ENCODE measurements at places on chromosomes 12 and 14.
A peak's percentile ranks its signal among the peaks of the same experiment; 100 is the strongest.

- no peak for DNase-seq
Measured at GRCh38 chr14:65255029-65255545, 152.8 kb upstream of the MAX start.

GRCh38 chr12:12979731-12980259 is 20.3 kb downstream of the HEBP1 start:
- DNase-seq, result no peak

- peak; percentile 99 for DNase-seq
Measured at GRCh38 chr14:102591944-102592762, at the start of gene RCOR1. Gene RCOR1 (plus strand): TSS chr14:102592649. CDS start chr14:102592887, 238 bp downstream.

DNA sequence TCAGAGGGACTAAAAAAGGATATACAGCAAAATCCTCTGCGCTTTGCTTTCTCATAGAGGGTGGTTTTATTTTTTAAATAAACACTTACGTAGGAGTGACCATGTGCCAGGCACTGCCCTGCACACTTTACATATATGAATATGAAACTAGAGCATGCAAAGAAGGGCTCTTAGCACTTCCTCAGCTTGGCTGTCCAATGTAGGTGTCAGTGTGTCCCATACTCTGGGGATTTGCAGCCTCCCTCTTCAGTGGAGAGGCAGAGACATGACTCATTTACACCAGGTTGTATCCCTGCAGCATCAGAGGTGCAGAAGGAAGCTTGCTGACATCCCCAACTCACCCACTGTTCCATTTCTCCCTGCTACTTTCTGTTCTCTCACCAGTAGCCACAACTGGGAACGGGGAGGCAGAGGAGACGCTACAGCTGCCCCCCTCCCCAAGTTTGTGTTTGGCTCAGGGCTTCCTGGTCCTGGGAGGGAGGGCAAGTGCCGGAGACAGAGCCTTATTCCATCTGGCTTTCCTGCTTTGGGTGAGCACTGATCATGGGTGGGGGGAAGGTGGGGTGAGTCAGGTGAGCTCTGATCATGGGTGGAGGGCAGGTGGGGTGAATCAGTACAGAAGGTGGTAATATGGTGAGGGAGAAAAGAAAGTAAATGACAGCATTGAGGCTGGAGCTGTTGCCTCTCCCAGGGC is 4.9 kb upstream of the KRT5 start:
- no peak for DNase-seq

GRCh38 chr12:115572440-115572839 is 705.1 kb downstream of the MED13L start:
- no peak for DNase-seq
